NCI-H1436 (cell line): ENCODE measurements at places on chromosomes 6 and 20.

DNA sequence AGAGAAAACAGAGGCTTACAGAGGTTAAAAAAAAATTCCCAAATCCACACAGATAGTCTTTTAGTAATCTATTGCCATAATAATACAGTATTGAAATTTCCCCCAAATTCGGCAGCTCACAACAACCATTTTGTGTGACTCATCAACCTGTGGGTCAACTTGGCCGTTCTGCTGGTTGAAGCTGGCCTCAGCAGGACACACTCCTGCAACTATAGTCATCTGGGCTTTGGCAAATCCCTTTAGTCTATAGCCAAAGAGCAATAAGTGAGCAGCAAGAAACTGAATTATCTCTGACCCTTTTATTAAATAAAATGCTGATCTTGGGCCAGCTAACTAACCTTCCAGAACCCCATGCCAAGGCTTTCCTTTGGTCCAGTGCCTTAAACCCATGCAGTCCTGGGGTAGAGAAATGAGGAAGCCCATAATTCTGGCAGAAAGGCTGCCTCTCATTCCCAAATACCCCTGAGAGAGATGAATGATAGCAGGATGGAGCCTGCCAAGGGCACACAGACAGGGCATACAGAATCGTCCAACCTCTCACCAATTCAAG, 17.2 kb upstream of the SNAP25 start:
- no peak for DNase-seq

DNA sequence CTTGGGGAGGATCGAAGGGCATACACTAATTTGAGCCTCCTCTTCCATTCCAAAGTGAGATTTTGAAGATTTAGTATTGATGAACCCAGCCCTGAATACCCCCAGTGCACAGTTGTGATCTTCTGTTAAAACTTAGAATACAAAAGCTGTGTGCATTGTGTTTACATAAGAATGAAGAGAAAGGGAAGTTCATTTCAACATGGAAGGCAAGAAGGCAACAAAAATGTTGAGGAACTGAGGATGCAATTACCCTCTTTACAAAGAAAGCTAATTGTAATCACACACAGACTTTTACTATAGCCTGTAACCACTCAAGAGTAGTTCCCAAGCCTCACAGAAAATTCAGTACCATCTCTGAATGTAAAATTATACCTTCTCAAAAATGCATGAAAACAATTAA, 49.3 kb downstream of the GFOD1 start:
- no peak for DNase-seq

GRCh38 chr20:62481425-62482145, 5.8 kb upstream of the GATA5 start:
- no peak for DNase-seq

GRCh38 chr20:56630506-56631317, 1.6 kb downstream of the TFAP2C start:
- no peak for DNase-seq

DNA sequence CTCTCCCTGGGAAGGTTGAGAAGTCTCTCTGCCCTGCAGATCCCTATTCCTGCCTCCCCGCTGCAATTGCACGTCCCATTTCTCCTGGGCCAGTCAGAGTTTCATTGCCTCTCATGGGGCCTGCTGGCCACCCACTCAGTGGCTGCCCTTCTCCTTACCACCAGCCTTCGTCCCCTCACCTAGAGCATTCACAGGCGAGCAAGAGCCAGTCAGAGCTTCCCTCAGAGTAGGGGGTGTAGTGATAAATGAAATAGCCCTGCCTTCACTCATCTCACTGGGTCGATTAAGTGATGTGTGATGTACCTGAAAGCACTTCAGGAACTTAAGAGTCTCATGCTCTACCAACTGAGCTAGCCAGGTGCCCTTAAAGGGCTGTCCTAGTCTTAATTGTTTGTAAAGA, 52.0 kb upstream of the FANCE start:
- DNase-seq, result no peak

DNA sequence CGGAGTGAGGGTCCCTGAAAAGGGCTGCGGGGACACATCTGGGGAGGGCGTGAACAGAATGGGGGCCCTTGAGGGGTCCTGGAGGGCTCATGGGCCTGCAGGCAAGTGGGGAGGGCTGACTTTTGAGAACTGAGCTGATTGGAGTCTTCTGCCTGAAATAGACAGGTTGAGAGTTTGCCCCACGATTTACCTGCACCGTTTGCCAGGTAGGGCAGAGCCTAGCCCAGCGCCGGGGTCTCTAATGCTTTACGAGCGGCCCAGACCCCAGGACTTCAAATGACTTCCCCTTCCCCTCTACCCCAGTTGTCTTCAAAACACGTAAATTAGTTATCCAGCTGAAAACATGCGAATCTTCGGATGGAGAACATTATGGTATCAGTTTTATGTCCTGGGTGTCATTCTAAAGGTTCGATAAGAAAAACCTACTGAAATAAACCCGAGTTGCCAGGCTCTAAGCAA, 1.3 kb downstream of the PLCB1 start:
- no peak for DNase-seq

DNA sequence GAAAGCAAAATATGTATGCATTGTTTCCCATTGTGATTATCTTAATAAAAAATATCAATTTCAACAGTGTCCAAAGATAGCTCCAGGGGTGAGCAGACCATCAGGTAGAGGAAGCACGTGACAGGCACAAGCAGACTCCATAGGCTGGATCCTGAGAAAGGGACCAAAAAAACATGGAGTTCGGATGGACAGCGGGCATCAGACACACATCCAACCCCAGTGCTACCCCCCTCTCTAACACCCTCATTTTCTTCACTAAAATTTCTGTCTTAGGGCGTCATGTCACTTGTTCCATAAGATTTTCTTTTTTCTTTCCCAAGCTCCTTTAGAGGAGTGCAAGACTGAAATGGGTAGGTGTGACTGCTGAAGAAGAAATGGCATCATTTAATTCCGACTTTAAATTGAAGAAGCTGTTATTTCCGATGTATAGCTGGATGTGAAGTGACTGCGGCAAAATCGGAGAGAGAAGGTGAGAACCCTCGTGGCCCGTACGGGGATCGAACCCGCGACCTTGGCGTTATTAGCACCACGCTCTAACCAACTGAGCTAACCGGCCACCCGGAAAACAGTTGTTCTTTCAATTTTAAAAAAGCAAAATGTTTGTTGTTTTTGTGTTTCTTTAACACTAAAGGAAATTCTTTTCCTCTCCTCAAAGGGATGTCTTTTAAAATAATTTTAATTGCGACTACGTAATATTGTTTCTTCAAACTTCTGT, 10.3 kb upstream of the PRSS16 start:
- no peak for DNase-seq

DNA sequence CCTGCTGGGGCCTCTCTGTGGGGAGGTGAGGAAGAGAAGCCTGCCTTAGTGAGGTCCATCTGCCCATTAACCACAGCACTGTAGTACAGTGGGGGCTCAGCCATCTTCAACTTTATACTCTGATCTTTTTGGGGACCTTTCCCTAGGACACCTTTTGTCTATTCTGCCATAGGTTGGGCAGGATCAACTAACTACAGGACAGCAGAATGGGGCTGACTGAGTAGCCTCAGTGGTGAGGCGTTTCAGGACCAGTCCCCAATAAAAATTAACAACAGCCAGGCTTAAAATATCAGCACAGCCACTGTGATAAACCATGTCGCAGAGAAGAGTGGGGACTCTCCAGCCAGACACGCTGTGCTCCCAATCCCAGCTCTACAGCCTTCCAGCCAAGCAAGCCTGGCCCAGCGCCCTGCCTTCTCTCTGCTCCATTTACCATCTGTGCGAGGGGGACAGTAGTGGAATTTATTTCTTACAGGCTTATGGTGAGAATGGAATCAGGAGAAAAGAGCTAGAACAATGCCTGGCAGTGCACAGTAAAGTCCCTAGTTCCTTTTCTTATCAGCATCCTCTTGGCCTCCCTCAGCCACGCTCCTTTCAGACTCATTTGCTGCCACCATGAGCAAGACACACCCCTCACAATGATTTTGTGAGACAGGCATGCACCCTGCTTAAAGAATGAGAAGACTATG, 75.5 kb downstream of the SLC22A23 start:
- no peak for DNase-seq

DNA sequence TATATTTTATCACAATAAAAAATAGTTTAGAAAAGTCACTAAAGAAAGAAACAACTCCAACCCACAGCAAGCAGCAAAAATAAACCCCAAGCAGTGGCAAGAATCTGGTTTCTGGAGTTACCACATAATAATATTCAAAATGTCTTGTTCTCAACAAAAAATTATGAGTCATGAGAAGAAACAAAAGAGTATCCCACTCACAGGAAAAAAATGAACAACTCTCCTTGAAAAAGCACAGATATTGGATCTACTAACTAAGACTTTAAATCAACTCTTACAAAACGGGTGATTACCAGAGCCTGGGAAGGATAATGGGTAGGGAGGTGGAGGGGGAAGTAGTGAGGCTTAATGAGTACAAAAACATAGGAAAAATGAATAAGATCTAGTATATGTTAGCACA, 425.6 kb downstream of the PLCB1 start:
- DNase-seq, result no peak

DNA sequence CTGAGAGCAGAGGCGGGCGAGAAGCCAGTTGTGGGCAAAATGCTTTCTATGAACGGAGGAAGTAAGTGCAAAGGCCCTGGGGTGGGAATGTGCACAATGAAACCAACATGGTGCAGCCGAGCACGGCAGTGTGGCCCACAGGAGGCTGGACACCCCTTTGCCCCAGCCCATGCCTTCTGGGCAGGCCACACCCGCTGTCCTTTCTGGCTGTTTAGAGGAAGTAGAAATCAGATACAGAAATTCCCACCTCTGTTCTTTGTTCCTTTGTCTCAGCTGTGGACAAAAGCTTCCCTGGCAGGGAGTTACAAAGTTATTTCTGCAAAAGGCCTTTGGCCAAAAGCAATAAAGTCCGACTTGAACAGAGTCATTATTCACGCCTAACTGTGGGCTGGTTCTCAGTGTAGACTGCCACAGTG, 11.9 kb downstream of the SULF2 start:
- no peak for DNase-seq

DNA sequence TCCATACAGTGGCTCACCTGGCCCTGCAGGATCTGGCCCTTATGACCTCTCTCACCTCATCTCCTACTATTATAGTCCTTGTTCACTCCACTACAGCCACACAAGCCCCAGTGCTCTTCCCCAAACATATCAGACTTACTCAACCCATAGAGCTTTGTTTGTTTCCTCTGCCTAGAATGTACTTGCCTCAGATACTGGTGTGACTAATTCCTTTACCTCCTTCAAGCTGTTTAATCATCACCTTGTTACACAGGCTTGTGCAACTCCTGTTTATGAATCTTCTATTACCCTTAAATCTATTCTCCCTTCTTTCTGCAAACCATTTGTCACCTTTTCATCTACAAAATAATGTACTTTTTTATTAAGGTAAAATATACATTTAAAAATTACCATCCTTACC, 3.2 kb downstream of the DEFB125 start:
- no peak for DNase-seq

DNA sequence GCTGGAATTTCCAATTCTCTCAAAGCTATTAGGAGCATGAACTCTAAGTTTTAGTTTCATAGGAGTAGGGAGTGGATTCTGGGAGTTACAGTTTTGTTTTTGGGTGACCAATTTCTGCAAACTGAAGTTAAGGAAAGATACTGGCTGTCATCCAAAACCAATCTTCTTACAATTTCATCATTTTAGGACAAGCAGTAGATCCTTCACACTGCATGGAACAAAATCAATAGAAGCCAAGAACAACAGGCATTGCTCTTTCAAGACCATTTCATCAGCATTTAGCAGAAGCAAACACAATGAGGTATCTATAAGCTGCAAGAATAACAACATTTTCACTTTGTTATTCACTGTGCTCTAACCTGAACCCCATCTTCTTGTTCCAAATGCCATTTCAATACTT, 173.0 kb downstream of the GMDS start:
- no peak for DNase-seq

DNA sequence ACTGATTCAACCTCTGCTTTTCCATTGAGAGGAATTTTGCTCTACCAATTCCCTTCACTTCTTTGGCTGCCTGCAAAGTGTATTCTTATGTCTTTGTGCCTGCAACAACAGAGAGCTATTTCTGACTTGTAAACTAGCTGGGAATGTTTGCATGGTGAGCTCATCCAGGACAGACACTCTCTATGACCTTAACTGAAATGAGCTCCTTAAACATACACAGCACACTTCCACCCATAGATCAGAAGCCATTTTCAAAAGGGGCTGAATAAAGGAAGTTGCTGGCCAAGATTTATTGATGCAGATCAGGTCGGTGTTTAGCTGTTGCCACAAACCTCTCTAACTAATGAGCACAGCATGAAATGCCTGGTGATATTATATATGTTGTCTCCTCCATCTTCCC, 377.7 kb downstream of the BTBD9 start:
- no peak for DNase-seq

GRCh38 chr20:60137657-60138245, 179.5 kb downstream of the CDH26 start:
- peak; percentile 67 for DNase-seq

GRCh38 chr20:36655004-36655403, 9.0 kb upstream of the SLA2 start:
- DNase-seq, result no peak

DNA sequence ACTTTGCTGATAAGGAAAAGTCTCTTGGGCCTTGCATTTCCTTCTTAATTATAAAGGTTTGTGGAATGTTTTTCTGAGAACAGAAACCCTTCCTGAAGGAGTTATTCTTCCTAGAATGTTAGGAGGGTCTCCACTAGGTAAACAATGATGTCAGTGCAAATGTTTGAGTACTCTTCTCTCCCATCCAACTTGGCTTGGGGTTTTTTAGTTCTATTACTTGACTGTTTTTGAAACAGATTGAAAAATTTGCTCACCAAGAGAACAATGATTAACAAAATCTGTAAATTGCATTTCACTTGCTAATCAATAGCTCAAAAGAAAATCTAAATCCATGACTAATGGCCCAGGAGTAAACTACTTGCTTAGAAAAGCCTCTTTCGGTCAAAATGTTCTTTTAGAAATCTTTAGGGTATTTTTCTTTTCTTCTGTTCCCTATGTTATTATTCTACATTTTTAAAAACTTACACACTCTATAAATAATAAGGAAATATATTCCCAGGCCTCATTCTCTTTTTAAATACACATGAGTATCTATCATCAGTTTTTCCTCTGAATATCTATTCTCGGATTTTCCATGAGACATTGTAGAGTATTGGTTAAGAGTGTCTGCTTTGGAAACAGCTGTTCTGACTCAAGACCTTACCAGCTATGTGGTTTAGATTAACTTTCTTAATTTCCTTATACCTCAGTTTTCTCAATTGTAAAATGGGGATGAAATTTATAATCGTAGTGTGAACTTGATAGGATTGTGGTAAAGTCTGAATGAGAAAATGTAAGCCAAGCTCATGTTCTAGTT, 234.2 kb upstream of the CITED2 start:
- no peak for DNase-seq

DNA sequence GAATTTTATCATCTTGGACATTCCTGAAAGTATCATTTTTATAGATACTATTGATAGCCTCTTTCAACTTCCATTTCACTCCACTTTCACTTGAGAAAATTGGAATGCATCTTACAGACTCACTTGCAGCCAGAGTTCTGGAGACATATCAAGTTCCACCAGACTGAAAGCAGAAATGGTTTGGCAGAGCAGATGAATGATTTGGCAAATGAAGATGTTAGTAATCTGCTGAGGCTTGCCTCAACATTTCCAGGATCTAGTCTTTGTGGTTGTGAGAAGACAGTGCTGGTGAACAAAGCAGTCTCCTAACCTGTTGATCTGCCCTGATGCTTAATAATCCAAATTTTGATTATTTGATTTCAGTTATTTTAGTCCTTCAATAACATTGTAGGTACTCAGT, 202.6 kb downstream of the TRDN start:
- DNase-seq, result no peak
